ENCODE measurements at places on chromosomes 5 and 9. TPM values are rescaled to one million over a fixed set of nuclear protein-coding genes. Genes with fewer than 3 reads are reported as not detected.

Gene TXNDC8
- not detected for total RNA-seq

Gene SH3GL2
- total RNA-seq, result not detected

Gene PCDHGA4
- total RNA-seq, result 1.6 TPM

Gene FOXI1
- not detected for total RNA-seq

Gene CDKN2B
- total RNA-seq, result 41.6 TPM

DNA sequence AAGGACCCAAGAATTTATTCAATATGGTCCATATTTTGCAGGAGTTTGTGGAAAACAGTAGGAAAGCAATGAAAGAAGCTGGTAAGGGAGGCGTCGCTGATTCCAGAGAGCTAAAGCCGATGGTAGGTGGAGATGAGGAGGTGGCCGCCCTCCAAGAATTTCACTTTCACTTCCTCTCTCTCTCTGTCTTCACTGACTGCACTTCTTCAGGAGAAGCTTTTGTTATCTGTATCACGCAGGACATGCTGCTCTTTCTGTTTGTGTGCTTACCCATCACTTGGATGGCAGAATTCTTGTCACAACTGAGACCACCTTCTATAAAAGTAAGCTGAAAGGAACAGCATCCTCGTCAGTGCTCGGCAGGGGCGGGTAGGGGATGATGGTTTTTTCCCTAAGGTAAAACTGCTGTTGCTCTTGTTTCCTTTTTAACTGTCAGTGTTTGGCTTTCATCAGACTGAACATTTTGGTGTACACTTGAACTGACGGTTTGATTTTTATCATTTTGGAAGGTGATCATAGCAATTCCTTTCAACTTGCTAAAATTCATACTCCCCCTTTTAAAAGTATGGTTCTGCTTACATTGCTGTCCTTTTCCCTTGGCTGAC is 62.4 kb upstream of the FSD1L start:
- DNase-seq, result no peak

GRCh38 chr5:125150041-125150669 is 403.7 kb upstream of the ZNF608 start:
- DNase-seq, result no peak

- DNase-seq, result no peak
Measured at GRCh38 chr9:87766697-87767096, 40.8 kb downstream of the CTSL start.

DNA sequence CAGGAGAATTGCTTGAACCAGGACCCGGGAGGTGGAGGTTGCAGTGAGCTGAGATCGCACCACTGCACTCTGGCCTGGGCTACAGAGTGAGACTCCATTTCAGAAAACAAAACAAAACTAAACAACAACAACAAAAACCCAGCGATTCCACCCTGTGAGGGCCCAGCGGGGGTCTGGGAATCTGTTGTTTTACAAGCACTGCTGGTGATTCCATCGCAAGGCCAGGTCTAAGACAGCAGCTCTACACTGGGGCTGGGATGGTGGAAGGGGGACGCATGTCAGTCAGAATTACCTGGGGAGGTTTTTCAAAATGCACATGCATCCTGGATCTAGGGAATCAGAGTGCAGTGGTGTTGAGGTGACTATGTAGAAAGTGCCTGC is 90.9 kb downstream of the ANKRD55 start:
- no peak for DNase-seq

GRCh38 chr5:124868676-124869075 is 122.2 kb upstream of the ZNF608 start:
- no peak for DNase-seq

DNA sequence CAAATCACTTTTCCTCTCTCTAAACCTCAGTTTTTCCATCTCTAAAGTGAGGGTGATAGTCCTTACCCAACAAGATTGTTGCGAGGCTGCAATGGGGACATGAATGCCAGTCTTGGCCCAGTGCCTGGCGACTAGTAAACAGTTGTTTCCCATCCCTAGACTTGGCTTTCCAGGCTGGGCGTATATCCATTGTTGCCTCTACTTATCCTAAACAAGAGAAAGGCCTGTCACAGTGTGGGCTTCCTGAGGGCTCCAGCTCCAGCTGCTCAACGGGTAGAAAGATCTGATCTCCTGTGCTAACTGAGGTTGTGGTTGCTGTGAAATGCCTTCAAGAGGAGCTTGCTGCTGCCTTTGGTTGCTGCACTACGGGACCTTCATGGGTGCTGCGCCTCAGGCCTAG is 142.0 kb downstream of the NSG2 start:
- DNase-seq, result no peak

DNA sequence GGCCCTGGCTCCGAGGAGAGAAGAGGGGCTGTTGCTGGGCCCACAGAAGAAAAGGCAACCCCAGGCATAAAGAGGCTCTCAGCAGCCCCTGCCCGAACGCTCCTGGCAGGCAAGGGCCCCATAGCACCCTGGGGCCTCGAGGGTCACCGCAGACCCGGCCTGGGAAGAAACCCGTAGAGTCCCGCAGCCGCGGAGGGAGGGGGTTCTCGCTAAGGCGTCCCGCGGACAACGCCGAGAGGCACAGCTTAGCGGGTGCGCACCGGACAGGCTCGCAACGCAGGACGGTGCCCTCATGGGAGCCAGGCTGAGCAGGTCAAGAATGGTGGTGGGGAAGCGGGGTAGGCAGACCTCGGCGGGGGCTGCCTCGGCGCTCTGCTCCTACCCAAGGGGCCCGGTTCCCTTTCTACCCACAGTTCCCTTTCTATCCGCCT is 6.7 kb downstream of the PITX1 start:
- no peak for DNase-seq

DNA sequence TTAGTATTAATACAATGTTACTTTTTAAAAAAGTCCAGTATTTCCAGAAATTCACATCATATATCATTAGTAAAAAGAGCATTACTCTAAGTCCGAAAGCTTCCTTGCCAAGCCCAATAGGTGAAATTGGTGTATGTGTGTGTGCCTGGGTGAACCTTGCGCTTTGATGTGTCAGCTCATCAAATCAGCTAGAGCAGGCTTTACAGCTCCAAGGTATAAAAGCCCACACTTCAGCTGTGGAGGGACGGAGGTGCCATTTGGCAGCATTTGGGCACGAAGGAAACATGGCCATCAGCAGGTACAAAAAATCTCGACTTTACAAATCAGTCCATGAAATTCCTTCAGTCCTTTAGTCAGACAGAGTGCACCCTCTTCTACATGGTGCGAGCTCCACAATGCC is 76.5 kb upstream of the IL7R start:
- DNase-seq, result no peak

Data from esophagus squamous epithelium (tissue), 5 donors.